ENCODE measurements at places on chromosomes 13 and 19.

DNA sequence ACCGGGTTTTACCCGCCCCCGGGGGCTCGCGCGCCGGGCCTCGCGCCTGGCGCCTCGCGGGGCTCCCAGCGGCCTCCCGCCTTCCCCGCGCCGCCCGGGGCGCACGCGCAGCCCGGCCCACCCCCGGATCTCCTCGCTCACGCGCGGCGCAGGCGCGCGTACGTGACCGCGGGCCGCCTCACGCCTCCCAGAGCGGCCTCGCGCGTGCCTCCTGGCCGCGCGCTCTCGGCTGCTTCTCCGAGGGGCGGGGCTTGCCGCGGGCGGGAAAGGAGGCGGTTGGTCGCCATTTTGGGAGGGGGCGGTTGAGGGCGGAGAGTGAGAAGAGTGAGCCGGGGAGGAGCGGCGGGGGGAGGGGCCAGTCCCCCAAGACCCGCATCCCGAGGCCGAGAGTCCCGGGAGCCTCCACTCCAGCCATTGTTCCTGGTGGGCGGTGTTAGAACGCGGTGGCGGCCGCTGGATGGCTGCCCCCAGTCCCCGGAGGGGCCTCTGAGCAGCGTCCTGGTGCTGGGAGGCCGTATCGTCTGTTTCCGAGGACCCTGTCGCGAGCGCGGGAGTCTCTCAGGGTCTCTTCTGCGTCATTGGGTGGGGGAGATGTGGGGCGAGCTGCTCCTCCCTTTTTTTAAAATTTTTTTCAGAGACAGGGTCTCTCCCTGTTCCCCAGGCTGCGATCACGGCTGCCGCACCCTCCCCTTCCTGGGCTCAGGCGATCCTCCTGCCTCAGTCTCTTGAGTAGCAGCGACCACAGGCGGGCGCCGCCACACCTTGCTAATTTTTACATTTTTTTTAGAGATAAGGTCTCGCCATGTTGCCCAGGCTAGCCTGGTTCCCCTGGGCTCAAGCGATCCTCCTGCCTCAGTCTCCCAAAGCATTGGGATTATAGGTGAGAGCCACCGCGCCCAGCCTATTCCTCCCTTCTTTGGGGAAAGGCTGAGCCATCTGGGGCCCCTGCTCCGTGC lies at the start of gene ZNF541:
ZNF541 (minus strand) TSS at position 78 of the 956 bp plus-strand sequence. CDS start 17,292 bp downstream, outside the sequence.
- DNase-seq = peak; percentile 83

DNA sequence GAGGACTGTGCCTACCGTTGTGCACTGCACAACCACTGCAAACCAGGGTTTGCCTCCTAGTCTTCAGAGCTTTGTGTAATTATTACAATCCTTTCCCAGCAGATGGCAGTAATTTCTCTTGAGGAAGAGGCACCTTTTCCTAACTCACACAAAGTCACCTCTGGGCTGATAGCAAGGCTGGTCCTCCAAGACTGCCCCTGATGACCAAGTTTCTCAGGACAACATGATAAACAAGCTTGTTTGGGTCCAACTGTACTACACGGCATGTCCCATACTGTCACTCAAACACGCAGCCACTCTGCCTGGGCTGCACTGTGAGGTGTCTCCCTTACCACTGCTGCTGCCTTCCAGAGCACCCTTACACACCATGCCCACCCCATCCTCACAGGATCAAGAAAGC lies 39.3 kb downstream of the RFXAP start:
- DNase-seq = no peak

DNA sequence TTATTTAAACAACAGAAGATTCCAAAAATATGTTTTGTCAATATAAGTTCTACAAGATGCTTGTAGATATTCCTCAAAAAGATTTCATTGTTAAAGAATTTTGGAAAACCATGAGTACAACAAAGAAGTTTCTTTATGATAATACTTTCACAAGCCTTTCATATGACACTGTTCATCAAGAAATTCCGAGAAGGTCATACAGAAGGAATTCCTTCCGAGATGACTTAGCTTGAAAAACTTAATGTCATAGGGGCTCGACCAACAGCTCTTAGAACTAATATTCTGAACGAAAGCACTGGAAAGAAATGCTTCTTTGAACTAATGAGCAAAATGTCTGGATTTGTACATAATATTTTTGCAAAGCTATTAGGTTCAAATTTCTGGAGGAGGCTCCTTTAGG lies 403.4 kb downstream of the KLF5 start:
- no peak for DNase-seq

GRCh38 chr13:40983725-40984667 lies 35.1 kb downstream of the ELF1 start:
- DNase-seq = no peak

DNA sequence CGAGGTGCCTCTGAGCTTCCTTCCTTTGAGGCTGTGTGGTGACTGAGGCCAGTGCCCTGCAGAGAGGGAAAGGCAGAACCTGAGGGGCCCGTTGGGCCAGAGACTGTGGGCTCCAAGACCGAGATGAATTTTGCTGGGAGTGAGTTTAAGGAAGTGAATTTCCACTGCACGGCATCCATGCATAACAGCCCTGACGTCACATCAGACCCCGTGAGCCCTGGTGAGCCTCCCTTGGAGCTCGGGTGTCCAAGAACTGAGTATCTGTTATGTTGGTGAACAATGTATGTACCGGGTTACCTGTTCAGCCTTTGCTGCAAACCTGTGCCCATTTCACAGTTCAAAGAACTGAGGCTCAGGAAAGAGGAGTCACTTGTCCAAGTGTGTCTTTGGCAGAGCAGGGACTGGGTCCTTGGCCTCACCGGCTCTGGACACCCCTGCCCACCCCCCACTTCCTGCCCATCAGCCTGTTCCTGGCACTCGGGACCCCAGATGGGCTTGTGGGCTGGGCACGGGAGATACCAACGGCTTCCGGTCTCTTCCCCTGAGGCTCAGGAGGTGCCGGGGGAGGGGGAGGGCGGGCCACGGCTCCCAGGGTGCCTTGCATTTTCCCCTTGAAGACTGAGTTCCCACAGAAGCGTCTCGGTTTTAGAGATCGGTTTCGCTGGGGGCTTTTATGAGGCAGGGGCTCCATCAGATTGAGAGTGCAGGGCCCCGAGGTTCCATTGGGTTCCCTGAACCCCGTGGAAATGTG lies 33.7 kb downstream of the NFILZ start:
- peak; percentile 31 for DNase-seq

- no peak for DNase-seq
These were observed 15.0 kb downstream of the RUBCNL start for GRCh38 chr13:46372071-46372470.
